Pulmonary artery endothelial cell (primary cell): ENCODE measurements at places on chromosomes 7 and 10.

- DNase-seq: peak; percentile 15
These were observed 128.1 kb upstream of the FAM20C start for GRCh38 chr7:64098-64915.

GRCh38 chr10:124235232-124235631 lies 141.8 kb upstream of the CHST15 start:
- DNase-seq: no peak

GRCh38 chr7:69295977-69296376 lies 302.3 kb upstream of the AUTS2 start:
- DNase-seq: no peak

GRCh38 chr7:151427705-151428377 lies 12.1 kb downstream of the CRYGN start:
- DNase-seq: no peak

DNA sequence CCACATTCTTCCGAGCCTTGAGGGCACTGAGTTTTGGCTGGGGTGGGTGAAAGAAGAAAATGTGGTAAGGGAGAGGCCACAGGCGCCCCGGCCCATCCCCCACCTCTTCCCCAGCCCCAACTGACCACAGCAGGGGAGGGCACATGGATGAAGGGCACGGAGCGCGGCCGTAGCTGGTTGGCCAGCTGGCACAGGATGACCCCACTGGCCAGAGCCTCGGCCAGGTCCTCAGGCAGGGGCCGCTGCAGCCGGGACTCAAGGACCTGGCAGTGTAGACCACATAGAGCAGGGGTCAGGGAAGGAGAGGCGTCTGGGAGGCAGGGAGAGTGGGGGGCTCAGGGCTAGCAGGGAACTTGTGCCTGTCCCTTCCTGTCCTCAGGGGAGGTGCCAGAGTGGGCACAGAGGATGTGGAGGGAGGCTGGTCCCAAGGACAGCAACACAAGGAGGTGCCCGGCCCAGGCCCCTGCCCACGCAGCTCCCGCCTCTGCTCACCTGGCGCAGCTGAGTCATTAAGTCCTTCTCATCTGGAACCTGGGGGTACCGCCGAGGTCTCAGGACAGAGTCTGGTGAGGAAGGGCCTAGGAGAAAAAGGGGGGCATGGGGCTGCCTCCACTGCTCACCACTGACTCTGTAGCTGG lies 2.2 kb upstream of the SAP25 start:
- no peak for DNase-seq

DNA sequence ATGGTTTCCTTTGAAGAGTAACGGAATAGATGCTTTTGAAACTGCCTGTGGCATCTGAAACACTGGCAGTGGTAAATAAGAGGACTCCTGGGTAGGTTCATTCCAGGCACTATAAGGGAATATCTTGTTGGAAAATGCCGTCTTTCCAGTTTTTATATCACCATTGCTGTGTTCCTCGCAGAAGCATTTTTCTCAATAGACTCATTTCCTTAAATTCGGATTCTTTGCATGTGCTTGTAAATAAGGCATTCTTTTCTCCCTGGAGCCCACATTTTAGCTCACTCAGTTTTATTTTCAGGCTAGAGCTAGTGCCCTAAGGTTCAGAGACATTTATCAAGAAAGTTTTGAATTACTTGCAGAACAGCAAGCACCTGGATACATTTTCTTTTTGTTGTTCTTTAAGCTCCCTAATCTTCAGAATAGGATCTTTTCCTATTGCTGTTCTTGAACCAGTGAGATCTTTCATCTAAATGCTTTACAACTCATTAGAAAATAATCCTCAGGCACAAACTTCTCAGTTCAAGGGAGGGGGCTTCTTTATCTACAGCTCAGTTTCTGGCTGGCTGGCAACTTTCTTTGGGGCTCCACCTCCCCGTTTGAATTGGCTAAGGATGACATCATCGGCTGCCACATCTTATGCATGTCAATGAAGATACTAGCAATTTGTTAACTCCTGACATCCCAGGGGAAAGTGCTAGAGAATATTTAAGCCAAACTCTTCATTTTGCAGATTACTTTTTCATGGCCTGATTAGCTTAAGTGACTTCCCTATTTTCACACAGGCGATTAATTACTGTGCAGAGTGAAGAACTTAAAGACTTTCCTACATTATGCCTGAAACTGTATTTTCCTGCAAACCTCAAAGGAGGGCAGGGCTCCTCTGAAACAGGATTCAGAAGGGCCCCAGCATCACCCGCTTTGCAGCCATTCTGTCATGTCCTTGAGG lies 133.7 kb upstream of the RSU1 start:
- DNase-seq: peak; percentile 52

- no peak for DNase-seq
These were observed 121.0 kb downstream of the HIP1 start for GRCh38 chr7:75617634-75618234.

DNA sequence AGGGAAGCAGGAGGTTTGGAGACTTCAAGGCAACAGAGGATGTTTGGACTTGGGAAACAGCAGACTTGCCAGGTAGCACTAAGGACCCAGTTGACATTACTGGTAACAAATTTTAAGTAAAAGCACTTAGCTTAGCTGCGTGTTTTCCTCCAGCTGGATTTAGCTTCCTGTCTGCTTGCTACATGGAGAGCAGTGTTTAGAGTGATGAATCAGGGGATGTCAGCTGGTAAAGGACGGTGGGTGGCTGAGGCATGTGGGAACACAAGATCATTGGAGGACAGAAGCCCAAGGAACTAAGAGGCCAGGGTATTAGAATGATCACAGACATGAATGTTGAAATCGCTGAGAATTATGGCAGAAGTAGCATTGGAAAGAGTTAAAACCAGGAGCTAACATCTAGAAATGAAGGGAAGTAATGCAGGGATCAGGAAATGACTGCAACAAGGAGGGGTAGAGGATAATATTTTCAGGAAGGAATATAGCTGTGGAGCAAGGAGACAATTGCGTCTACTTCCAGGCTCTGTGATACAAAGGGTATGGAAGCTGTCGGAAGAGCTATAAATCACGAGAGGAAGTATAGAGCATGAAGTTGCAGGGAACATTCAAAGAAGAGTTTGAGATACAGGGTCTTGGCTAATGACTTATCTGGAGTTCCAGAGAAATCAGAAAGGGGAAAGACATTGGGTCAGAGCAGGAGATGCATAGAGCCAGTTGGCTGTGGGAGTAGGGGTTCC lies 34.4 kb downstream of the CALD1 start:
- peak; percentile 69 for DNase-seq

DNA sequence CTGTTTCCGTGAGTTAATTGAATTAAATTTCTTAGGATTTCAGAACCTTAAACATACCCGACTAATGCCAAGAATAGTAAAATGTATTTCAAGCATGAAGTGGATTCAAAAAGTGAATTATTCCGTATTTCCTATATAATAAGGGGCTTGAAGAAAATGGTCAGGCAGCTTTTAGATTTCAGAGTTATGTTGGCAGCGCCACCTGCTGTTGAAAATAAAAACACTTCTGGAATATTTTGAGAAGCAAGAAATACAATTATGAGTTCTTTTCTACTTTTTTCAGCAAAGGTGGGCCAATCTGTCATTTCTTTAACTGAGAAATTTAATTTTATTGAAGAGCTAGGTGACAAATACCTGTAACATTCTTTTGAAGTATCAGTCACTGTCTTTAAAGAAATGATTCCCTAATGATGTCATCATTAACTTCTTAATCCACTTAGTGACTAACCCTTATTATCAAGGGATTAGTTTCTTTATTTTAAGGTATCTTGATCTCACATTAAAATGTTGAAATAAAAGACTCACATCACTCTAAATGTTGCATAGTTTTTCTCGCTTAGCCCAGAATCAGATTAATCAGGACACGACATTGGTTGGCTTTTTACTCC lies 36.6 kb upstream of the AGR3 start:
- no peak for DNase-seq

GRCh38 chr7:149772956-149773434 lies 393 bp downstream of the ZNF467 start:
- no peak for DNase-seq

DNA sequence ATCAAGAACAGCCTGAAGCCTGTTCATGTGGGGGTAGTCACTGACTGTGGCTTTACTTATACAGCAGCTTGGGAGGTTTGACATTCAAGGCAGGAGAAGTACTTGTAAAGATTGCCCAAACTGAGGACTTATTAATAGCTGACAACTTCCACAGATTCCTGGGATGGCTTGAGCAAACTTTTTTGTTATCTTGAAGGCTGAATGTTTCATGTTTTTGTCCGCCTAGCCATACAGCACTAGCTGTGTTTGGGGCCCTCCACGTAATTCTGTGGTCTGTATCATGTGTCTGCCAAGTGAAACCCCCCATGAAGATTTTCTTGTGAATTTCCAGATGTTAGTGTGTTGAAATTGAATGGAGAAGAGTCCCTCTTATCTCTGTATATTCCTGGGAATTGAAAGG lies 38.6 kb downstream of the FAS start:
- DNase-seq: no peak

DNA sequence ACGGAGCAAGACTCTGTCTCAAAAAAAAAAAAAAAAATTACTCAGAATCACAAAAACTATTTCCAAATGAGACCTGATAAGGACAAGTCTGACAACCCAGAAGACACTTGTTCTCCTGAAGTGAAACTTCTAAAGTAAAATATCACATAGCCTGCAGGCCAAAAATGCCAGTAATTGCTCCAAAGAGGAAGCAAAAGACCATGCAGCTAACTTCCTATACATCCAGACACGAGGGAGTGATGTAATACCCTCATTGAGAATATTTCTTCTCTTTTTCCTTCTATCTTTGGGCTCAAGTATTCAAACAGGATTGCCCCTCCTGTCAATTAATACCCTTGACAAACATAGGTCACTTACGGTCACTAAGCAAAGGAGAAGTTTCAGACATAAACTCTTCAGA lies 31.2 kb downstream of the ARMH3 start:
- no peak for DNase-seq

DNA sequence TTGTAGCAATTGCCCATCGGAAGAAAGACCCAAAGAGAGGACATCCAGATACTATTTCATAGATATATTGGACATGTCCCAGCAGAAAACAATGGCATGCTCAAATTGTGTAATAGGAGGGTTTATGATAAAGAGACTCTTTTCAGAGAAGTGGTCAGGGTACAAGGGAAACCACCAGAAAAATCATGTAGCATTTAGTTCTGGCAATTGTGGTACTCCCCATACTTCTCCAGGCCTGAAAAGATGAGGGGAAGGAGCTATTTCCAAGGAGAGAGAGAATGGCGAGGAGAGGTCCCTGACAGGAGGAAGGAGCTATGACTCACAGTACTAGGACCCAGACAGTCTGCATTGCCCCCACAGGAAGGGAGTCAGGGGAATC lies 68.4 kb upstream of the ADO start:
- DNase-seq: no peak

DNA sequence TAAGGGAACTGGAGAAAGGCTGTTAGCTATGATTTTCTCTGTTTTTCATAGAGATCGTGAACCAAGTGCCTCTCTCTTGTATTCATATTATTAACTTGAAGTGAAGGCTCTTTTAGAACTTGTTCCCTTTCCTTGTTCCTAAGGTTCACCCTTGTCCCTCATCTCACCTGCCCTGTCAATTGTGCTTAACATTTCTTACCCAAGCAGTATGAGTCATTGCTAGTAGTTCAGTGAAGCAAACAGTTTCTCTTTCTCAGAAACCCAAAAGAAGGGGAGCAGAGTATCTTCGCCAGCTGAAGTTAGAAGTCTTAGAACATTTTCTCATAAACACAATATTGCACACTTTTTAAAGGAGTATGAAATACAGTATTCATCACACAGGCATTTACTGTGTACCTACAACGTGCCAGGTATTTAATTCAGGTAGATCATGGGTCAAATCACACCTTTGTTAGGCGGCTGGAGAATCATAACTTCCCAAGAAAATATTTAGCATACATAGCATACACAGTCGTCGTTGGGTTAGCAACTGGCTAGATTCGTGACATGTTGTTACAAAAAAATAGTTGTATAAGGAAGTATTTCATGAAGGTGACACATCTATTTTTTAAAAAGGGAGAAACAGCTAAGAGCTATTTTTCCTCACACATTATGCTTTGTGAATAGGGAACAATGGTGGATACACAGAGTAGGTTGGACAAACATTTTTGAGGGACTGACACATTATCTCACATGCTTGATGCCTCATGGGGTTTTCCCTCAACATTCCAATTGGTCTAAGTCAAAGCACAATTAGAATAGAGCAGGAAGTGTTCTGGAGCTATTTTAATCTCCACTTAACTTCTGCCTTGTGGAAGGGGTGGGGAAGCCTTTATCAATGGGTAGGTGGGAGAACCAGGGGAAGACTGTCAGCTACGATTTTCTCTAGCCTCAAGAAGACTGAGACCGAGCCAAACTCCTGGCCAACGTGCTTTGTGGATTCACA lies 13.2 kb downstream of the HDAC9 start:
- peak; percentile 94 for DNase-seq

- no peak for DNase-seq
These were observed 15.9 kb downstream of the FBH1 start for GRCh38 chr10:5905854-5906507.

- DNase-seq: no peak
These were observed 7.7 kb downstream of the EPHB4 start for GRCh38 chr7:100819586-100819985.

DNA sequence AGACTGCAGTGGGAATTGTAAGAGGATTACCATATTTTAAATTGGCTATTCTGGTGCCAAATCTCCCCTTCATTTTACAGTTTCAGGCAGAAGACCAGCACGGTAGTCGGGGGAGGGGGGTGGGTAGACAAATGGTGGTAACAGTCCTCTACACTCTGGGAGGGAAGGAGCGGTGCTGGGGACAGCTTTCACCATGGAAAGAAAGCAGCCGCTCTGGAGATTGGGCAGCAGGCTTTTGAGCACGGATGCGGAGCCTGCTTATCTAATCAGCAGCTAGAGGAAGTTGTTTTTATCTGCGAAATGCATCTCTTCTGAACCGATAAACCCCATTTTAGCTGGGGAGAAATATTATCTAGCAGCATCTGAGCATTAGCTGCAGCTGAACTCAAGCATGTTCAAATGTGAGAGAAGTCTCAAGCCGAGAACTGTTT lies 28.7 kb downstream of the IKZF1 start:
- no peak for DNase-seq

DNA sequence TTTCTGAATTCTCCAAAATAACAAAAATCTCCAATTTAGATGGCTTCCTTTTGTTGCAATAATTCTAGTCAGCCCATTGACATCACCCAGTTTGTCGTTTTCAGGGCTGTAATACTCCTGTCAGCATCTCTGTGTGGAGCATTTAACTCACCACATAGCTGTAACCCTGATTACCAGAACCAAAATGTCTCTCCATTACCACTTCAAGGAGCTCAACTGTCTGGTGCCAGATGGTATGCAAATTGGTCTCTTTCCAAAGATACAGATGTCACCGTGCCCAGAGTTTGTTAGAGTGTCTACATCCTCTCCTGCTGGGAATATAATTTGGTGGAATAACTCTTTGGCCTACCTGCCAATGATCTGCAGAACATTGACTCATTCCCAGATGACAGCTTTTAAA lies 350.3 kb upstream of the POT1 start:
- DNase-seq: no peak

GRCh38 chr7:5351507-5352265 lies 68.9 kb downstream of the SLC29A4 start:
- no peak for DNase-seq

DNA sequence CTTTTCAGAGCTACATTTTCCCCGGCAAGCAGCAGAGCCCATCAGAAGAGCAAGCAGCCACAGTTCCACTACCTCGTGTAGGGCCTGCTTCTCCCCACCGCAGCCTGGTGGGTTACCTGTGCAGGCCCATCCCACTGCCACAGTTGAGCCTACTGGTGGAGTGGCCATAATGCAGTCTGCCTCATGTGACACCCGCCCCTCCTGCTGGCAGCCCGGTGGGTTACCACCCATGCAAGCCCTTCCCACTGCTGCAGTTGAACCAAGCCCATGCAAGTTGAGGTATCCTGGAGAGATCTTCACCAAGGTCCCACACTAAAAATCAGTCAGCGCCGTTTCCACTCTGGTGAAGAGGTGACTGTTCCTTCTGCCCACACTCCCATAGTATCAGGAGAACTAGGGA lies 32.1 kb upstream of the CNNM1 start:
- DNase-seq: no peak
